C1 segment of cervical spinal cord (tissue), 14 donors: ENCODE measurements at places on chromosomes 3 and 15.

DNA sequence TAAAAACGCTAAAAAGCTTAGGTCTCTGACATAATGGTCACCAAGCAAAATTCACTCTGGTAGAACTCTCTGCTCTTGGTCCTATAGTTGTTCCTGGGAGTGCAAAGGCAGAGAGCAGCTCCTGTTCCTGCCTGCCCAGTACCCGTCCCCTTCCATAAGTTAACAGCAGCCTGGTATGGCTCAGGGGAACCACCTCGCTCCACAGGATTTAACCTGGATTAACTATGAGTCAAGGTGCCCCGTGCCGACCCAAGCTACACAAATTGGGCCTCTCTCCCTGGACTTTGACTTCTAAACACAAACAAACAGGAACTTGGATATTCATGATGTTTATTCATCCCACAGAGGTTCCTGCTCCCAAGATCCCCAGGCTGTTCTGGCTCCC lies 32.1 kb downstream of the SCAP start:
- no peak for DNase-seq

DNA sequence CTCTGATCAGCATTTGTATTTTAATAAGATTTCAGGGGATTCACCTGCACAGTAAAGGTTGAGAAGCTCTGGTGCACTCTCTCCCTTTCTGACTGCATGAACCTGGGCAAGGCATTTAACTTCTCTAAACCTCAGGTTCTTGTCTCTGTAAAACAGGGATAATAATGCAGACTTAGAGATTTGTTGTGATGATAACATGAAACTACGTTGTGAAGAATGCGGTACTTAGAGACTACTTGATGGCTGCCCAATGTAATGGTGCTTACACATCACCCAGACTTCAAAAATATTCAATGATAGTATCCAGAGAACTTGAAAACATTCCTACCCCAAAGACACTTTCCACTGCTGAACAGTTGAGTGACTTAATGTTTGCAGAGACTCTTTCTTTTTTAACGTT lies 19.8 kb upstream of the TNFSF10 start:
- DNase-seq, result no peak

DNA sequence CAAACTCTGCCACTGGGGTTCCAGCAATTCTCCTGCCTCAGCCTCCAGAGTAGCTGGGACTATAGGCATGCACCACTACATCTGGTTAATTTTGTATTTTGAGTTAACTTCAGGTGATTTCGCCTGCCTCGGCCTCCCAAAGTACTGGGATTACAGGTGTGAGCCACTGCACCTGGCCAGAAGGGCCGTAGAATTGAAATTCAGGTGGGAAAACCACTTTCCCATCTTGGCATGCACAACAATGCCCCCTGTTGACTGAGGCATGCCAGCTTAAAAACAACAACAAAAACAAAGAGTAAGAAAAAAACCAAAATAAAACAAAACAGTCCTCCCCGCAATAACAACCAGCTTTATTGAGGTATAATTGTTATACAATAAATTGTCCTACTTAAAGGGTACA lies 32.6 kb upstream of the RAB11A start:
- DNase-seq, result no peak

DNA sequence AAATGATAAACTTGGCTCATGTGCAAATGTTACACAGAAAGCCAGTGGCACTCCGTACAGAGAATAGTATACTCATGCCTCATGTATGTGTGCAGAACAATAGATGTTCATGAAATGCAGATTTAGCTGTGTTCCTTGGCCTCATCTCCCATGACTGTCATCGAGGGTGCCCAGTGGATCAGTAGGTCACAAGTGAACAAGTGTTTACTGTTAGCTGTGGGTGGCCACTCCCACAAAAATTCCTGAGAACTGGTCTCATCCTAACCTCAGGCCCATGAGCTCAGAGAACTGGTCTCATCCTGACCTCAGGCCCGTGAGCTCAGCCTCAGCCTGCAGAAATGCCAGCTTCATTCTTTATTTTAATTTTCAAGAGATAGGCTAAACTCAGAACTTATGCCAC lies 124.1 kb downstream of the GADL1 start:
- DNase-seq, result peak; percentile 31

GRCh38 chr3:36591959-36592358 lies 172.4 kb downstream of the DCLK3 start:
- DNase-seq, result no peak
